Gastrocnemius medialis (tissue), 4 donors: ENCODE measurements at places on chromosomes 1 and 21. TPM values are rescaled to one million over a fixed set of nuclear protein-coding genes. Genes with fewer than 3 reads are reported as not detected.

The REN gene
- total RNA-seq: not detected

DNA sequence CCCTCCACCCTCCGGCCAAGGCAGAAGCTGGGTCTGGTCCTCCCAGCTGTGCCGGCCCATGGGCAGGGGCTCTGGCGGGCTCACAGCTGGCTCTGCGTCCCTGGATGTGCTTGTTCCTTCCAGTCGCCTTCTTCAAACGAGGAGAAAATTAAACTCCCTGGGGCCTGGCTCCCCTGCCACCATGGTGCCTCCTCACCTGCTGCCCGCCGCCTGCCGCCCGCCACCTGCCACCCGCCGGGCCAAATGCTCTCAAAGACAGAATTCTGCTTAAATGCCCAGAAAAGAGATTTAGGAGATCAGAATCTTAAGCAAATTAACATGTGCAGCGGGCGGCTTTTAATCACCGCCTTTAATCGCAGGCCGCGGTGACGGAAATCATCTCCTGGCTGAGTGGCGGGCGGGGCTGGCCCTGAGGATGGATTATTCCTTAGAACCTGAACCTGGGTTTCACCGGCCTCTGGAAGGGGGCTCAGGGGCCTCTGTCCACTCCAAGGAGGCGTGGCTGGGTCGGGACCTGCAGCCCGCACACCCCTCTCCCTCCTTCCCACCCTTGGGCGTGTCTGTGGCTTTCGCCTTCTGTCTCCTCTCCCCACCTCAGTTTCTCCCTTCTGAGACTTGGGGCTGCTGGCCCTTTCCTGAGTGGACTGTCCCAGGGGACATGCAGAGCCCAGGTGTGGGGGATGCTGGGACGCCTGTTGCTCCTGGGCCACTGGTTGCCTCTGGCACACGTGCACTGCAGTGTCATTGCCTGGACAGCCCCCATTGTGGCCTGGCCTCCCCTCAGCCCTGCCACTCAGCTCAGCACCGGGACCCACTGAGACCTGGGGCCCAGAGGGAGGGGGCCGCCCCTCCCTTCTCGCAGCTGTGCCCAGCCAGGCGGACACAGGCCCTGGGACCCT, 10.5 kb upstream of the PLCH2 start:
- H3K27ac ChIP-seq: no peak overlapping the region
- H3K27me3 ChIP-seq: peaks cover 59% of the 10 kb centered on the region
- no peak overlapping the region for H3K4me3 ChIP-seq

DNA sequence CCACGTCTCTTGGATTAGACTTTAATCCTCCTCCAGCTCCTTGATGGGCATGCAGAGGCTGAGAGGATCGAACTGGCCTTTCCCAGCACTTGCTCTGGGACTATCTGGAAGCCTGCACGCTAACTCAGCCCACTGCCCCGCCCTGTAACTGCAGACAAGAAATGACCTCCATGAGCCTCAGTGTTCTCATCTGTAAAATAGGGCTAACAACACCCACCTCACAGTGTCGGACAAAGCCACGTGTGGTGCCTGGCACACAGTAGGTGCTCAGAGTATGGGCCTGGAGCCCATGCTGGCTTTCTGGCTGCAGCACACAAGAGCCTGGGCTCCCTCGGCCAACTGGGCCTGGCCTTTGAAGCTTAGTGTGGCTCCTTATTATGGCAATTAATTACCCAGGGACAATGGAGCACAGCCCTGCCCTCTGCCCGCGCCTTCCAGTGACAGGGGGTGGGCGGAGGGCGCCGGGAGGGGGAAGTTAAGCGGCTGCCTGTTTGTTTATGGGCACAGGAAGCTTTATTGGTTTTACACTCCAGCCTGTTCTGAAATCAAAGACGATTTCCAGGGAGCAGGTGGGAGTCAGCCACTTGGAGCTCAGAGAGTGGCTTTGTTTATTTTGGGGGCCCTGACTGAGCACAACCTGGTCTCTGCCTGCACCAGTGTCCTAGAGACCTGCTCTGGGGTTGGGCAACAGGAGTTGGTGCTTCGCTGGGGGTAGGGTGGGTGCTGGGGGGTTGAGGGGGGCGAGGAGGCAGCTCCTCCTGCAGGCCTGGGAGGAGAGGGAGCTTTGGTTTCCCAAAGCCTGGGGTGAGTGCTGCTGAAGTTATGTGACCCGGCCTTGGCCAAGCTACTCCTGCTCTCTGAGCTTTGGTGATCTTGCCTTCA, 31.0 kb downstream of the PAX7 start:
- H3K36me3 ChIP-seq: no peaks in the 10 kb centered on the region
- no peak overlapping the region for H3K4me3 ChIP-seq
- H3K27ac ChIP-seq: no peak overlapping the region

The LYPD8 gene
- total RNA-seq: not detected

- no peaks in the 10 kb centered on the region for H3K27me3 ChIP-seq
- no peaks in the 10 kb centered on the region for H3K4me1 ChIP-seq
- no peak overlapping the region for H3K4me3 ChIP-seq
- H3K27ac ChIP-seq: no peak overlapping the region
- H3K36me3 ChIP-seq: no peaks in the 10 kb centered on the region
Measured at GRCh38 chr1:115524236-115524635, 117.5 kb upstream of the VANGL1 start.

DNA sequence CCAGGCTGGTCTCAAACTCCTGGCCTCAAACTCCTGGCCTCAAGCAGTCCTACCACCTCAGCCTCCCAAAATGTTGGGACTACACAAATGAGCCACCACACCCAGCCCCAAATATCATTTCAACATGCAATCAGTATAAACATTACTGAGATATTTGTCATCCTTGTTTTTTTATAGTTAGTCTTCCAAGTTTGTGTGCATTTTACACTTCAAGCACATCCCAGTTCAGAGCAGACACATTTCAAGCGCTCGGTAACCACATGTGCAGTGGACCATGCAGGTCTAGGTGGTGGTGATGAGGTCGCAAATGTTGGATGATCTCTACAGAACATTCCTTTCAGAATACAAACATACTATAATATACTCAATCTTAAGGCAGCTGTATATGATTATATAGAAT, 23.8 kb upstream of the APP start:
- no peaks in the 10 kb centered on the region for H3K4me1 ChIP-seq
- no peak overlapping the region for H3K27ac ChIP-seq
- no peaks in the 10 kb centered on the region for H3K27me3 ChIP-seq
- H3K4me3 ChIP-seq: no peak overlapping the region

- no peak overlapping the region for H3K4me3 ChIP-seq
- H3K4me1 ChIP-seq: peaks cover 18% of the 10 kb centered on the region
- H3K36me3 ChIP-seq: no peaks in the 10 kb centered on the region
Measured at GRCh38 chr1:65512383-65512782, 91.9 kb downstream of the LEPR start.

GRCh38 chr21:41064334-41064791, 103.6 kb upstream of the BACE2 start:
- no peak overlapping the region for H3K4me3 ChIP-seq
- H3K36me3 ChIP-seq: no peaks in the 10 kb centered on the region
- H3K27ac ChIP-seq: no peak overlapping the region
- peaks cover 4% of the 10 kb centered on the region for H3K27me3 ChIP-seq
- no peak for DNase-seq

GRCh38 chr1:29830916-29831315, 594.6 kb downstream of the PTPRU start:
- H3K27me3 ChIP-seq: no peaks in the 10 kb centered on the region
- no peak overlapping the region for H3K27ac ChIP-seq
- no peak overlapping the region for H3K4me3 ChIP-seq
- no peaks in the 10 kb centered on the region for H3K4me1 ChIP-seq

- no peak for DNase-seq
- no peaks in the 10 kb centered on the region for H3K27me3 ChIP-seq
- H3K27ac ChIP-seq: no peak overlapping the region
- no peaks in the 10 kb centered on the region for H3K4me1 ChIP-seq
- H3K4me3 ChIP-seq: no peak overlapping the region
- H3K36me3 ChIP-seq: no peaks in the 10 kb centered on the region
Measured at GRCh38 chr1:6473156-6473555, 7.2 kb upstream of the TNFRSF25 start.

DNA sequence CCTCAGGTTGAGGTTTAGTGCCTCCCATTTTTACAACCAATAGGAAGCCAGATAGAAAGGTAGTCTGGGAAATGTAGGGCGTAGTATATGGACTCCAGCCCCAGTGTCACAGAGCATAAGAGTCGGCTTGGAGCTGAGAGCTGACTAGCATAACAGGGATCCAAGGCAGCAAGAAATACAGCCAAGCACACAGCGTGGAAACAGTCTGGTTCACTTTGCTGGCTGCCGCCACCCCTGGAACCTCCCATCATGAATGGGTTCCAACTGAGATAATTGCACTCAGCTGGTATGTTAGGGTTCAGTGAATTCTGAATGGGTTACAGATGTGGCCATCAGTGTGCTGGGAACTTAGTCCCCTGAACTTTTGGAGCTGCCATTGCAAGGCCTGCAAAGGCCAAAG, 76.7 kb upstream of the GPR88 start:
- H3K27ac ChIP-seq: no peak overlapping the region
- H3K27me3 ChIP-seq: no peaks in the 10 kb centered on the region
- H3K4me3 ChIP-seq: no peak overlapping the region
- DNase-seq: no peak
- H3K4me1 ChIP-seq: no peaks in the 10 kb centered on the region

The SLC35F3 gene
- total RNA-seq: not detected

DNA sequence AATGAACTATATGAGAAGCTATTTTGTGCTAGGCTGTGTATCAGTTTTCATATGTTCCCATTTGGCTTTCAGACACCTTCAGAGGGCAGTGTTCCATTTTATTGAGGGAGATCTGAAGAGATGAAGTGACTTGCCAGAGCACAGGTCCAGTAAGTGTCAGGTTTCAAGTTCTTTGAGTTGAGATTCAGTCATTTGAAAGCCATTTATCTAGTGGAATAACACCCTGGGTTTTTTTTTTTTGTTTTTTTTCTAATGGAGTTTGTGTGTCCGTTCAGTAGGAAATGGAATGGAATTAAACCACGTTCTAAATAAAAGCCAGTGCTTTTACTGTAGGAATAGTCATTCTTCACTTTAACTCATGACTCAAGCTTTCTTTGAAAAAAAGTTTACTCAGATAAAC, 652.9 kb upstream of the USP24 start:
- no peak overlapping the region for H3K27ac ChIP-seq
- no peaks in the 10 kb centered on the region for H3K27me3 ChIP-seq
- no peak for DNase-seq
- H3K4me1 ChIP-seq: peaks cover 32% of the 10 kb centered on the region

GRCh38 chr1:118907466-118907865, 80.7 kb downstream of the TBX15 start:
- no peak overlapping the region for H3K27ac ChIP-seq
- DNase-seq: no peak
- H3K27me3 ChIP-seq: no peaks in the 10 kb centered on the region
- H3K36me3 ChIP-seq: peaks cover 71% of the 10 kb centered on the region
- peaks cover 18% of the 10 kb centered on the region for H3K4me1 ChIP-seq
- no peak overlapping the region for H3K4me3 ChIP-seq

The LAD1 gene
- total RNA-seq: 1.6 TPM

GRCh38 chr1:12088607-12089006, 25.5 kb downstream of the TNFRSF8 start:
- H3K4me1 ChIP-seq: no peaks in the 10 kb centered on the region
- no peak overlapping the region for H3K4me3 ChIP-seq
- H3K27ac ChIP-seq: no peak overlapping the region
- H3K36me3 ChIP-seq: no peaks in the 10 kb centered on the region
- no peak for DNase-seq

- peaks cover 7% of the 10 kb centered on the region for H3K4me1 ChIP-seq
- H3K4me3 ChIP-seq: no peak overlapping the region
- no peaks in the 10 kb centered on the region for H3K36me3 ChIP-seq
- no peaks in the 10 kb centered on the region for H3K27me3 ChIP-seq
- peak; percentile 53 for DNase-seq
- peak overlapping the region; percentile 72 for H3K27ac ChIP-seq
Measured at GRCh38 chr21:34807146-34807880, 138.5 kb downstream of the CLIC6 start.

The TNN gene
- total RNA-seq: 0.07 TPM

- no peaks in the 10 kb centered on the region for H3K36me3 ChIP-seq
- no peak overlapping the region for H3K27ac ChIP-seq
- no peak for DNase-seq
- H3K4me1 ChIP-seq: no peaks in the 10 kb centered on the region
- no peak overlapping the region for H3K4me3 ChIP-seq
- H3K27me3 ChIP-seq: no peaks in the 10 kb centered on the region
Measured at GRCh38 chr1:214565310-214565709, 13.9 kb upstream of the PTPN14 start.

GRCh38 chr1:211908453-211908852, 77.9 kb upstream of the LPGAT1 start:
- H3K27ac ChIP-seq: no peak overlapping the region
- H3K4me3 ChIP-seq: no peak overlapping the region
- H3K4me1 ChIP-seq: no peaks in the 10 kb centered on the region
- no peak for DNase-seq

The TMIGD3 gene
- total RNA-seq: 0.67 TPM

GRCh38 chr1:112460615-112461014, 48.1 kb upstream of the WNT2B start:
- peaks cover 3% of the 10 kb centered on the region for H3K4me1 ChIP-seq
- DNase-seq: no peak
- peaks cover 19% of the 10 kb centered on the region for H3K36me3 ChIP-seq
- no peaks in the 10 kb centered on the region for H3K27me3 ChIP-seq
- no peak overlapping the region for H3K4me3 ChIP-seq

DNA sequence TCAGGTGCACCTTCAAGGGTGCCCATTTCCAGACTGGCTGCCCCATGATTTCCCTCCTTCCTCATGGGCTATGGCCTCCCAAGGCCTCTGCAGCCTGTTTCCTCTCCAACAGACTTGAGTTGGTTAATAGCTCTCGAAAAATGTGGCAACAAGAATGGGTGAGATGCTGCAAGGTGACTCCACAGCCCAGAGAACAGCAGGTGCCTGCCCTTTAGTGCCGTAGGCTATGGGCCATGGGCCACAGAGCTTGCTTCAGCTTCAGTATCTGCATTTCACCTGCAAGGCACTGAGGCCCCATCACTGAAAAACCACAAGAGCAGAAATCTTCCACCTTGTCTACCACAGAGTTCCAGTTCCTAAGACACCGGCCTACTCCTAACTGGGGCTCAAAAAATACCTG, 122.0 kb downstream of the ETS2 start:
- no peak overlapping the region for H3K27ac ChIP-seq
- H3K27me3 ChIP-seq: no peaks in the 10 kb centered on the region
- H3K36me3 ChIP-seq: no peaks in the 10 kb centered on the region
- H3K4me3 ChIP-seq: no peak overlapping the region
- peaks cover 17% of the 10 kb centered on the region for H3K4me1 ChIP-seq

The SYTL1 gene
- not detected for total RNA-seq

The LENEP gene
- total RNA-seq: not detected

GRCh38 chr1:212225416-212225815, 59.8 kb upstream of the PPP2R5A start:
- H3K4me3 ChIP-seq: no peak overlapping the region
- no peaks in the 10 kb centered on the region for H3K36me3 ChIP-seq
- DNase-seq: no peak
- no peak overlapping the region for H3K27ac ChIP-seq
- H3K4me1 ChIP-seq: no peaks in the 10 kb centered on the region
- H3K27me3 ChIP-seq: no peaks in the 10 kb centered on the region

The CENPL gene
- 5.0 TPM for total RNA-seq

GRCh38 chr1:30773722-30774358, 16.3 kb upstream of the LAPTM5 start:
- no peak for DNase-seq
- H3K4me1 ChIP-seq: no peaks in the 10 kb centered on the region
- H3K27ac ChIP-seq: no peak overlapping the region
- H3K27me3 ChIP-seq: no peaks in the 10 kb centered on the region
- no peak overlapping the region for H3K4me3 ChIP-seq

The ZNF683 gene
- not detected for total RNA-seq

GRCh38 chr1:203463469-203464062, 12.0 kb upstream of the PRELP start:
- H3K4me3 ChIP-seq: no peak overlapping the region
- H3K27me3 ChIP-seq: no peaks in the 10 kb centered on the region
- no peaks in the 10 kb centered on the region for H3K36me3 ChIP-seq
- H3K4me1 ChIP-seq: peaks cover 48% of the 10 kb centered on the region
